CD4-positive, alpha-beta T cell treated with Interleukin-21 for 1 hour (primary cell): ENCODE measurements at places on chromosomes 16 and 17.
A peak's percentile ranks its signal among the peaks of the same experiment; 100 is the strongest.

DNA sequence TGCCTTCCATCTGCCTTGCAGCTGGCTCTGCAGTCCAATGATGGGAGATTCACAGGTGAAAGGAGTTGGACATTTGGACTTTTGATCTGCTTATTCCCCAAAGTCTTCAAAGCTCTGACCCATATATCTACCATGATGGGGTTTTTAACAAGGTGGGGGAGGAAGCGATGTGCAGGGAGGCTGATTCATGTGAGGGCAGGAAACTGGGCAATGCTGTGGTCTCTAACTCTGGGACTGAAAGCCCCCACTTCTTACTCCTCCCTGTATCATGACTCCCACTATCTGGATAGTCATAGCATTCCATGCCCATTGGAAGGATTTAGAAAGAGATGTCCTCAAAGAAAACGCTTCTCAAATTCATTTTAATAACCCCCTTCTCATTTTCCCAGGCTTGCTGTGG, 16.3 kb downstream of the HOXB1 start:
- no peak for DNase-seq

GRCh38 chr16:78473031-78473699, 373.7 kb downstream of the WWOX start:
- DNase-seq, result no peak

GRCh38 chr17:75832164-75832651, 12.0 kb downstream of the UNC13D start:
- DNase-seq, result peak; percentile 74

DNA sequence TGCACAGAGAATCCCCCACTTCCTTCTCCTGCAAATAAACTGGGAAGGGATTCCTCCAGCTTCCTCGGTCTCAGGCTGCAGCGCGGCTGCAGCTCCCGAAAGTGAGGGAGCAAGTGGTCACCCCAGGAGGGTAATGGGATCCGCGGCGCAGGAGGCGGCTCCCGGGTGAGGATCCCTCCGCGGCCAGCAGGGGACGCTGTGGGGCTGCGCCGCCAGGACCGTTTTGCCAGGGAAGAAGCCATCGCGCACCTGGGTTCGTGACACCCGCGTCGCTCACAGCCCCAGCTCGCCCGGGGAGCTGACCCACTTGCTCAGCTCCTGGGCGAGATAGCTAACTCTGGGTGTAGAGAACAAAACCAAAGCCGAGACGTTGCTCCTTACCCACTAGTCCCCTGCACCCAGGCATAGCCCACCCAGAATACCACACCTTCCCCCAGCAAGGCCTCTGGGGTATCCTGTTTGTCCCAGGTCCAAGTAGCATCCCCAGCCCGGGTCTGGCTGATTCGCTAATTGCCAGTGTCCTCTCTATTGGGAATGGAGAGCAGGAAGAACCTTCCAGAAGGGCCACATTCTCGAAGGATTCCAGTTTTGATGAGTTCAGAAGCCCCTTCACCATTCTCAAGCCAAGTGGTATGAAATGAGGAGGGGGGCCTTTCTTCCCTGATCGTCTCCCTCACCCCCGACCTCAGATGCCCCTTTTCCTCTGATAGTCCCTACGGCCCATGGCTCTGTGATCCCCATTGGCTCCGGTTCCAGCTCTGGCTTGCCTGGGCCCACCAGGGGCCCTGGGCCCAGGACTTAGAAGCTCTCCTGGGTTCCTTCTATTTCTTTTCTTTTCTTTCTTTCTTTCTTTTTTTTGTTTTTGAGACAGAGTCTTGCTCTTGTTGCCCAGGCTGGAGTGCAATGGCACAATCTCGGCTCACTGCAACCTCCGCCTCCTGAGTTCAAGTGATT, 14.1 kb downstream of the CYGB start:
- DNase-seq, result peak; percentile 80

- no peak for DNase-seq
These were observed 137.5 kb upstream of the PLCG2 start for GRCh38 chr16:81641395-81642106.

DNA sequence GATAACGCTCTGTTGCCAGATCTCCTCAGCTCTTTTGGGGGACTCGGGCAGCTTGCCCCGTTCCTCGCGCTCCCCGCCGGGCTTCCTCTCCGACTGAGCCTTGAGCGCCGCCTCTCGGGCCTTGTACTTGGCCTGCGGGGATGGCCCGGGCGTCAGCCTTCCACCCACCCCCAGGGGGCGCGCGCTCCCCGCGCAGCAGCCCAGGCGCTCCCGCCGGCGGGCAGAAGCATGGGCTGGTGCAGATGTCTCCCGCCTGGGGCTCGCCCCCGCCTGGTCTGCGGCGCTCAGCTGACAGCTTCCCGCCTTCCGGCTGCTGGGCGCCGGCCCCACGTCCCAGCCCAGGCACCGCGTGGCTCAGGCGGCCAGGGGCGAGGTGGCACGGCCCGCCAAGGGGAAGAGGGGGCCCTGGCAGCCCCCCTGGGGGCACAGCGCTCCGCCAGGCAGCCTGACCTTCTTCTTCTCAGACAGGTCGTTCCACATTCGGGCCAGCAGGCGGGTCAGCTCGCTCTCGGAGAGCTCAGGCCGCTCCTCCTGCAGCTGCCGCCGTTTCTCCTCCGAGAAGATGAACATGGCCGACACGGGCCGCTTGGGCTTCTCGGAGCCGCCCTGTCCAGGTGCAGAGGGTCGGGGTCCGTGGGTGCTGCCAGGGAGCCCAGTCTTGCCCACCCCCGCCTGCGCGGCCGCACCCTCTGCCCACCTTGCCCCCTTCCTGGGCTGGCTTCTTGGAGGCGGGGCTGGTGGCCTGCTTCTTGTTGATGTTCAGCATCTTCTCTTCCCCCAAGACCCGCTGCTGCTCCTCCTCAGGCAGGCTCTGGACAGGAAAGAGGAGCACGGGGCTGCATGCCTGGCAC, 8.9 kb downstream of the UBTF start:
- DNase-seq, result peak; percentile 93

DNA sequence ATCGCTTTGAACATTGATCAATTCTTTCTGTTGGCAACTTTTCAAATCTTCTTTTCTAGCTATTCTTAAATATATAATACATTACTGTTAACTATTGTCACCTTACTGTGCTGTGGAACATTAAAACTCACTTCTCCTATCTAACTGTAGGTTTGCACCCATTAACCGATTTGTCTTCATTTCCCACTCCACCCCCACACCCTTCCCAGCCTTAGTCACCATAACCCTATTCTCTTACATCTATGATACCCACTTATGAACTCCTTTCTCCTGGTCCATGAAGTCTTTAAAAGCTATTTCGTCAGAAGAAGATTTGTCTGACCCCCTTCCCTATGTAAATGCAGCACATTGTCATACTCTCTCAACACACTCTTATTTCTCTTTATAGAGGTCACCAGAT, 993.4 kb upstream of the EEF2KMT start:
- DNase-seq, result no peak

DNA sequence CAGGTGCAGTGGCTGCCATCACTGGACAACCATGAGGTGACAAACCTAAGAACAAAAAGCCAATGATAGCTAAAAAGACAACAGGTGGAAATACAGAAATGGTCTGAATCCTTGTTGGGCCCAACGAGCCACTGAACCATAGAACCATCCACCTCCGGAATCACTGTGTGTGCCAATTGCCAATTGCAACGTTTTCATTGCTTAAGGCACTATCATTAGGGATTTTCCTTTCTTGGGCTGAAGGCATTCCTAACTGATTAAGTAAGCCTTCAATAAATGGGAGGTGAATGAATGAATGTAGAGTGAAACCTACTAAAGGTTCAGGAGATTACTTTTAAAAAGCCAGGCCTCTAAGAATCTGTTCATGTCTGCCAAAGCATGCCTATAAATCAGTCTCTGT, 3.6 kb downstream of the USP31 start:
- DNase-seq, result no peak

DNA sequence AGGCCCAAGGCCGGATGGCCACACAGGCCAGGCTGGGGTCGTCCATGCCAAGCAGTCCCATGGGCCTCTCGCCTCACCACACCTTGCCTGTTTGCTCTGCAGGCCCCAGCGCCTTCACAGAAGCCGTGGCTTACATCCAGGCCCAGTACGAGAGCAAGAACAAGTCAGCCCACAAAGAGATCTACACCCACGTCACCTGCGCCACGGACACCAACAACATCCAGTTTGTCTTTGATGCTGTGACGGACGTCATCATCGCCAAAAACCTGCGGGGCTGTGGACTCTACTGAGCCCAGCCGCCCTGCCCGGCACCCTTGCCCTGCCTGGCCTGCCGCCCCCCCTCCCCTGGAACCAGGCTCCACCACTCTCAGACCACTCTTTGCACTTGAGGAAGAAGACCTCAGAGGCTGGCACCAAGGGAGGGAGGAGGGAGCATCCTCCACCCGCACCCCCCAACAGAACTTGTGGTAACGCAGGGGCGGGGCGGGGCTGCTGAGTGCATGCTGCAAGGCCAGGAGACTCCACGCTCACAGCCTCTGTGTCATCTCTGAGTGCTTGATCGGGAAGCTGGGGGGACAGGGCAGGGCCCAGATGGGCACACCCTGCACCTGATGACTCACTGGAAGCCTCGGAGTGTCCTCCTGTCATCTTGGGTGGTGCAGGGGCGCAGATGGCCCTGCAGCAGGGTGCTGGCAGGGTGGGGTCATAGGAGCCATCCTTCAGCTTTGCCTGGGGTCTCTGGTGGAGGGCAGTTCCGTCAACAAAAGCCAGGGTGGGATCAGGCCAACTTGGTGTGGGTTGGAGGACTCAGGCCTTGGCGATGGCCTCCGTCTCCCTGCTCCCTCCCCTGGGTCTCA, 81.5 kb downstream of the AMFR start:
- DNase-seq, result no peak

DNA sequence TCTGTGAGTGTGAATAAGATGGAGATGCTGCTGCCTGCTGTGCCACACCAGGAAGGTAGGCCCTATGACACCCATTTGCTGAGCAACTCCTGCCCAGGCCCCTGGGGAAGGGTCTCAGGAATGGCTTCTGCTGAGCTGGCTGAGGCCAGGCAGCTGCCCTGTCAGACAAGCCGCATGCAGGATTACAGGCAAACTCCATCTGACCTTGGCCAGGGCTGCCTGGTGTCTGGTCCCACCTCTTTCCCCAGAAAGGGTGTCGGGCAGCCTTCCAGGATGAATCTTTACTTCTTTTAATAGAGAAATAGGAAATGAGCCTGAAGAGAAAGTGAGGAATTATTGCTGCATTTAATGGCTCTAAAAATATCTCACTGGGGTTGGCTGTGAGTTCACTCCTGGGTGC, 182.5 kb downstream of the IRX5 start:
- DNase-seq, result no peak

- no peak for DNase-seq
These were observed 5.1 kb downstream of the C1QTNF8 start for GRCh38 chr16:1090620-1091587.

- DNase-seq, result no peak
These were observed 186.2 kb downstream of the HS3ST3B1 start for GRCh38 chr17:14487068-14487467.

- no peak for DNase-seq
These were observed 22.5 kb upstream of the RASL10B start for GRCh38 chr17:35708951-35709350.

GRCh38 chr17:50565402-50566350, 5.2 kb downstream of the CACNA1G start:
- DNase-seq, result peak; percentile 35

GRCh38 chr17:66413559-66414520, 111.4 kb downstream of the PRKCA start:
- DNase-seq, result no peak

DNA sequence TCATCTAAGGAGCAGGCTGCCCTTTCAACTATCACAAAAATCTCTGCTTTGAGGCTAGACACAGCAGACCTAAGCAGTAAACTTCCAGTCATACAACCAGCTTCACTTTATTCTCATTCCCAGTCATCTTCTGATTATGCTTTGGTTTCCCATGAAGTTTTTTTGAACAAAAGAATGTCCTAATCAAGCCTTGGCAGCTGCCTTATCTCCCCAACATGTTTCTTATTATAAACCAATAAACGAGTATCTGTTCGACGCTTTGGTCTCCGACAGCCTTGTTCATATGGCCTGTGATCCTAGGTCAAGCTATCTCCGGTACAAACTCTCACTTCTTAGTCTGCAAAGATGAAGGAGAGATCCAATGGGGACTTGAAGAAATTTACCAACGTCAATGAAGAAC, 47.4 kb upstream of the CDYL2 start:
- no peak for DNase-seq

DNA sequence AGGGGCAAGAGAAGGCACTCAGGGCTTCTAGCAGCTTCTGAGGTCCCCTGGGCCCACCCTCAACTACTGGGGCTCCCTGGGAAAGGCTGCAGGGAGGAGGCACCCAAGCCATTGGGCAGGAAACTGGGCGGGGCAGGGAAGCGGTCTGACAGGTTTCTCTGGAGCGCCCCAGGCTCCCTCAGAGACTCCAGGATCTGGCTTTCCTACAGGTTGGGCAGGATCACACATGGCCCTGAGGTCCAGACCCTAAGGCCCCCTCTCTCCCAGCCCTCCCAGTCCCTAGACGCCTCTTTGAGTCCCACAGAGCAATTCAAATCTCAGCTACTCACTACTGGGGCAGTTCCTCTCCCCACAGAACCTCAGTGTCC, 14.3 kb downstream of the JUP start:
- no peak for DNase-seq

DNA sequence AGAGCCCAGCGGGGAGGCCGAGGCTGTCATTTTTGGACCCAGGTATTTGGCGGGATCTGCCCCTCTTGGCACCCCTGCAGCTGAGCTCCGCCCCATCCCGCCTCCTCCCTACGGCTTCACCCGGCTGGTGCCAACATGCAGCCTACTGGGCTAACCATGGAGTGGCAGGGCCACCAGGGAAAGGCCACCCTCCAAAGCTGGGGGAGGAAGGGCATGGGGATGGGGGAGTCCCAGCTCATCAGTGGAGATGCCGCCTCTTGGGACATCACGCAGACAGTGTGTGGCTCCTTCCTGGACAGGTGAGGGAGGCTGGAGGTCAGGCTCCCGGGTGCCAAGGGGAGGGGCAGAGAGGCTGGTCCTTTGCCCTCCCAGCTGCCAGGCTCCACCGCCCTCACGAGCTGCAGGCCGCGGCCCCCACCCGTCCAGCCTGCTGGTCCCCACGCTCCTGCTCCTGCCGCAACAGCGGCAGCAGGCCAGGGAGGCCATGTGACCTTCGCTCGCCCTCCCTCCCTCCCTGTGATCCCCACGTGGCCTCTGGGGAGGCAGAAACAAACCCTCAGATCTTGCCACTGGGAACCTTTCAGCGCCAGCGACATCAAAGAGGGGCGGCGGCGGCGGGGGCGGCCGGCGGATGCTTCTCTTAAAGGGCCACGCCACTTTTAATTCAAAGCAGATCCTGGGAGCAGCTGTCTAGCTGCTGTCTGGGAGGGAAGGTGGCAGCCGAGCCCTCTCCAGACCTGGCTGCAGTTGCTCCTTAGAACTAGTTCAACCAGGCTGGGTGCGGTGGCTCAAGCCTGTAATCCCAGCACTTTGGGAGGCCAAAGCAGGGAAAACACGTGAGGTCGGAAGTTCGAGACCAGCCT, 6.8 kb upstream of the NOTUM start:
- peak; percentile 90 for DNase-seq

DNA sequence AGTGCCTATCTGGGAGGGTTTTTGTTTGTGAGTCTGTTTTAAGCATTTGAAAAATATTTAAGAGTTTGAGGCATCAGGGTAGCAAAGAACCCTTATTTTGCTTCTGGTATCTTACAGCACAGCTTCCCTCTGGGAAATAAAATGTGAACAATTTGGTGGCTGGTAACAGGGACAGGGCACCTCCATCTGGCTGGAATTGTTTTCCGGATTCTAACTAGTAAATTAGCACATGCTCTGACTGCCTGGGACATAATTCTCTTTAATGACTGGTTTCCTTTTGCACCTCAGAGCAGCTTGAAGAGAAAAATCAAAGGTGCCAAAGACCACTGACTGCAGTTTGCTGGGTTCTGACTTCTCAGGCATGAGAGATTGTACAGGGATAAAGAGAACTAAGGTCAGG, 469.1 kb downstream of the GRIN2A start:
- no peak for DNase-seq

GRCh38 chr16:72837846-72838585, 209.9 kb downstream of the ZFHX3 start:
- no peak for DNase-seq
